ENCODE measurements at places on chromosomes 6 and 20. TPM values are rescaled to one million over a fixed set of nuclear protein-coding genes. Genes with fewer than 3 reads are reported as not detected.

DNA sequence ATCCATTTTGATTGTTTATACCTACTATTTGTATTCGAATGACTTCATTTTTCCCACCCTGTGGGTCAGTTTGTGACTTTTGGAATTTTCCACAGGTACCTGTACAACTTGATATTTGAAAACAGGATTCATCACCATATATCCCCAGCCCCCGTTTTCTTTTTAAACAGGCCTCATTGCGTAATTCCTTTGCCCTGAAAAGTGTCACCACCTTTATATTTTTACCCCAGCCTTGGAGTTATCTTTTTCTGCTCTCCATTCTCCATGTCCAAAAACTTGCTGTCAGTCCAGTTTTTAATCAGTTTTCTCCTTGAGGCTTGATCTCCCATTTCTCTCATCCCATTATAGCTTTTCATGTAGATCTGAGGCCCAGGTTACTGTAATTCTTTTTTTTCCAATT, 16.6 kb downstream of the ZKSCAN8 start:
- DNase-seq = no peak

DNA sequence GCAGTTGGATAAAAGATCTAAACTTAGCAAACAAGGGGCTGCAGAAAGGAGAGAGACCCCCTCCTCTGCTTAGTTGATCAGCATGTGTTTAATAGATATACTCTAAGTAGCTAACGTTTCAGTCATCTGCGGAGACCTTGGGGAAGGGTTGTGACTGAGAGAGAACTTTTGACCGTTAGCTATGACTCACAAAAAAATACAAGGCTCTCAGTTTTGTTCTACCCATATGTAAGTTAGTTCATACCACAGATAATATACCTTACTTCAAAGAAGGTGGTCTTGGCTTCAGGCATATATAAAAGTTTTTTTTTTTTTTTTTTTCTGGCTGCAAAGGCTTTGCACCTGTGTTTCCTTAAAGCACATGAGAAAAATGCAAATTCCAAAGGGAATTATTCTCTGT, 258.9 kb downstream of the GJA1 start:
- DNase-seq = no peak

GRCh38 chr20:13493143-13493542, 145.6 kb downstream of the TASP1 start:
- DNase-seq = no peak

The SCGN gene
- total RNA-seq = not detected

DNA sequence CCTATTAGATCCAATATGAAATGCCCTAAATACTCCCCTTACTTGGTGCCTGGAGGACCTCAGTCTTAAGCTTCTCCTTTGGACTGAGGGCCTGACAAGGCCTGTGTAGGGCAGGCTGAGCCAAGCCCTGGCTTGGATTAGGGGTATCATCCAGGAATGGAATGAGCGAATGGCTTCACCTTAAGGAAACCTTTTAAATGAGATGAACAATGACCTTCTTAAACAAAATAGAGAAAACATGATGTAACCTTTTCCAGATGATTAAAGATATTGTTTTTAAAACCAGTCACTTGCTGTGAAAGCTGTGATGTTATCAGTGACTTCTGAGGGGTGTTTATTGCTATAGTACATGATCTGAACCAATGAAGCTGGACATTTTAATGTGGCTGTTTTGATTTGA, 55.5 kb downstream of the TRAF3IP2 start:
- no peak for DNase-seq

All from H7 (cell line).